Naive thymus-derived CD4-positive, alpha-beta T cell (primary cell): ENCODE measurements at places on chromosomes 3 and 15.

- no peak for DNase-seq
Measured at GRCh38 chr3:58179235-58180098, 31.3 kb downstream of the DNASE1L3 start.

GRCh38 chr15:80660119-80660518 is 35.0 kb upstream of the ABHD17C start:
- DNase-seq: no peak

GRCh38 chr3:22244761-22245521 is 493.9 kb upstream of the ZNF385D start:
- no peak for DNase-seq

GRCh38 chr3:117117188-117117936 is 407.8 kb downstream of the TUSC7 start:
- no peak for DNase-seq

GRCh38 chr3:185760088-185760487 is 64.8 kb downstream of the IGF2BP2 start:
- no peak for DNase-seq

GRCh38 chr3:170555329-170555728 is 30.5 kb downstream of the SLC7A14 start:
- no peak for DNase-seq

DNA sequence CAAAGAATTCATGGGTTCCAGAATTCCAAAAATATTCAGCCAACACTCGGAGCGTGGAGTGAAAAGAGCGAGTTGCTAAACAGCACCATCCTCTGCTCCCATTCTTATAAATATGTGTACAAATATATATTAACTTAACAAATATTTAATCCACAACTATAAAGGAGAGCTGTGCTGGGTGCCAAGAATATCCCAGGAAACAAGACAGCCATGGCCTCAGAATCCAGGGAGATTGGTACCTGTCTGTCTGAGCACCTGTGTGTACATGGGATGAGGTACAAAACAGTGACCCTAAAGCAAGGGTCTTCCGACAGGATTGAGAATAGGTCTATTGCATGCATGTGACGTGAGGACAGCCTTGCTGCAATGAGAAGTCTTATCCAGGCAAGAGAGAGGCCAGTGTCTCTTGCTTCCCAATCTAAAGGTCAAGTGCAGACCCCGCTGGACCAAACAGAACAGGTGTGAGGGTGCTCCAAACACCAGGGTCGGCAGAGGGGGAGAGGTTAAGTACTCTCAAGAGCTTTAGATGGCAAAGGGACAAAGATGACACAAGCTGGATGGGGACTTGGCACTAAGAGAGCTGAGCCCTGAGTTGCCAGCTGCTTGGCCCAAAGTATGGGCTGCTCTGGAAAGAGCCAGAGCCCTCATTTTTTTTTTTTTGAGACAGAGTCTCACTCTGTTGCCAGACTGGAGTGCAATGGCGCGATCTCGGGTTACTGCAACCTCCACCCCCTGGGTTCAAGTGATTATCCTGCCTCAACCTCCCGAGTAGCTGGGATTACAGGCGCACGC is 36.2 kb downstream of the HOMER2 start:
- DNase-seq: no peak

- DNase-seq: no peak
Measured at GRCh38 chr3:191762323-191762960, 301.5 kb downstream of the PYDC2 start.

DNA sequence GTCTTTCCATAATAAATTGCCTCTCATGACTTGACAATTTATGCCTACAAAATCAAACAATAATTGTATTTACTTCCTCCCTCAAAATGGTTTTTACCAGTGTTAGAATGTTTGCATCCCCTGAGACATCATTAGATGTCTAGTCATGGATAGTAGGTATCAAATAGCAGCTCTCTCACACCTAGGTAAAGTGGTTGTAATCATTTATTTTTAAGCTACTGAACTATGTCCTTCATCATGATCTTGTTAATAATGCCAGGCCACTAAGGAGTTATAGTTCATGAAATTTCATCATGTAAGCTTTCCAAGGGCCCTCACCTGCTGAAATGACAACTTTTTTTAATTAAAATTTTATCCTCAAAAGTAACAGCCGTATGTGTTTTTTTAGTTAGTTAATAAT is 134.1 kb downstream of the ARPP21 start:
- no peak for DNase-seq

- DNase-seq: no peak
Measured at GRCh38 chr3:4314688-4315087, 11.5 kb downstream of the SETMAR start.

GRCh38 chr3:193553586-193553985 is 1.1 kb downstream of the ATP13A4 start:
- no peak for DNase-seq

DNA sequence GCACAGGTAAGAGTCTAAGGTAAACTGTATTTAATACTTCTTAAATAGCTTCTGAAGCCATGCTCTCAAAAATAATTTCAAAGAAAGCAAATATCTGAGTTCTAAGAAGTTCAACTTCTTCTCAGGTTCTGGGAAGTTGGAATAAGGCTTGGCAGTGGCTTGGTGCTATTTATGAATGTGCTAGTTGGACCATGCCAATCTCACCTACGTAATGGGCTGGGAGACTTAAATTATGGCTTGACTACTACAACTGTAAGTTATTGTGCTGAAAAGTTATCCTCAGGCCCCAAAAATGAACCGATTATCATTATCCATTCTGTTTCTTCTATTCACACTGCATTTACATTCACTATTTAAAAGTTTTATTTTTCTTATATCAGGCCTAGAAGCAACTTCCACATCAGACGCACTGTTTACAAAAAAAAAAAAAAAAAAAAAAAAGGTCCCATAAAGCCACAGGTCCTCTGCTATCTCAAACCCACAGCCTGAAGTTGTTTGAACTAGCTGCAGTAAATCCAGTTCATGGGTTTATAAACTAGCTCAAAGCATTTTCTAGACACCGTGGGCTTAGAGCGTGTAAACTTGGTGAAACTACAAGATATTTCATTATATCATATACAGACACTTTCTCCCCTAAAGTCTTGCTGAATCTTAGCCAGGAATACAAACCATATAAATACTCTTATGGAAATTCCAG is 3.4 kb downstream of the LRIG1 start:
- DNase-seq: peak; percentile 35

- DNase-seq: no peak
Measured at GRCh38 chr15:94322141-94322540, 90.8 kb downstream of the MCTP2 start.

DNA sequence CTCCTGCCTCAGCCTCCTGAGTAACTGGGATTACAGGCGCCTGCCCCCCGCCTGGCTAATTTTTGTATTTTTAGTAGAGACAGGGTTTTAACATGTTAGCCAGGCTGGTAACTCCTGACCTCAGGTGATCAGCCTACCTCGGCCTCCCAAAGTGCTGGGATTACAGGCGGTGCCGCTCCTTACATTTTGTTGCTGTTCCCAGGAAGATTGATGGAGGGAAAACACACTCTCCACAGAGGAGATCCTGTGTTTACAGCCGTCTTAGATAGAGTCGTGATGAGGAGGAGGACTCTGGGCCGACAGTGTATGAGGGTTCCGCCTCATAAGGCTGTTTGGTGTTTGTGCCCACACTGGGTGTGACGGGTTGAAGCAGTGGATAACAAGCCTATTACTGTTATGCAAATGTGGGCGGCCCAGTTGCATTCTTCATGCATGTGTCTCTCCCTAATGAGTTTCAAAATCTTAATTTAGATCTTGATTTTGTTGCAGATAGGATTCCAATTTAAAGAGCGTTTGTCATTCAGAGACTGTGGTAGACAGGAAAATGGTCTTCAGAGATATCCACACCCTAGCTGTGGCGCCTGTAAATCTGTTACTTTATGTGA is 60.0 kb downstream of the APBA2 start:
- DNase-seq: no peak

DNA sequence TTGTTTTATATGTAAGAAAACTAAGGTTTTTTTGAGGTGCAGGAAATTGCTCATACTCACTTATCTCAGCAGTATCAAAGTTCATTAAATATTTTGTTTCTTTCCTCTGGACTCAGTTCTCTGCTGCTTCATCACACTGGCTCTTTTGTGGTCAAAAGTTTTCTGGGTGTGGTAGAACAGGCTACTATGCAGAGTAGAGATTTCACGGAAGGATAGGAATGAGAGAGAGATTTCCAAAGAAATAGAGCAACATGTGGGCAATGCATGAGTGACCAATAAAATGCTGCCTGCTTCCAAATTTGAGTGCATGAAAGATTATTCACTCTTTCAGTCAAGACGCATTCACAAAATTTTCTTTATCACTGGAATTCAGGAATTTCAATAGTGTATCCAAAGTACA is 577.3 kb upstream of the SEMA6D start:
- DNase-seq: no peak

- DNase-seq: no peak
Measured at GRCh38 chr3:36647423-36647853, 116.9 kb downstream of the DCLK3 start.

DNA sequence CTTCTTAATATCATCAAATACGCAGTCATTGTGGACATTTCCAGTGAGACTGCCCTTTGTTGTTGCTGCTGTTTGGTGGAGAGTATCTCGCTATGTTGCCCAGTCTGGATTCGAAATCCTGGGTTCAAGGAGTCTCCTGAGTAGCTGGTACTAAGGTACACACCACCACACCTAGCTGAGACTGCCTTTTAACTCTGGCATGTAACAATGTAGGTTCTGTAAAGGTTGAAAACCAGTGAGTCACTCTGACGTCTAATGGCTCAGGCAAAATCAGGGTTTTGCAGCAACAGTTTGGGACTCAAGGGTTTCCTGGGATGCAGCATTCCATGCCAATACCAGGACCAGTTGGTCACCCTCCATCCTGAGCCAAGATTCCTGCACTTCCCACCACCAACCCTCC is 52.2 kb downstream of the AQP9 start:
- DNase-seq: no peak

GRCh38 chr15:74790080-74790916 is 8.4 kb downstream of the CSK start:
- no peak for DNase-seq

DNA sequence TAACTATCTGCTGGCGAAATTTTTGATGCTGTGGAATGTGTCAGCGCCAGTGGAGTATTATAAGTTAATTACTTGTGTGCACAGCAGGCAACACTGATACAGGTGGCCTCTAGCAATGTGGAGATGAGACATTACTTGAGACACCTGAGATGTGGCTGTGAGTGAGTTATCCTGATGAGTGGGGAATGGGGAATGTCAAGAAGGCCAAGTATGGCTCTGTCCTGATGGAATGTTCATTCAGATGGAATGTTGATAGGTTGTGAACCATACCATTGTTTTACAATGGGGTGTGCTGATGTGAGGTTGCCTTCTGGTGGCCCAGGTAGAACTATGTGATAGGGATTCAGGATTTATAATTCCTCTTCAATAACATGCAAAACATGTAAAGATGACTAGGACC is 404.8 kb downstream of the PTPRG start:
- no peak for DNase-seq
